BJ (cell line): ENCODE measurements at places on chromosomes 12 and 14. TPM values are rescaled to one million over a fixed set of nuclear protein-coding genes. Genes with fewer than 3 reads are reported as not detected.

TSPAN9 gene
- 45.2 and 67.0 TPM in 2 replicates for polyA plus RNA-seq

RNFT2 gene
- polyA plus RNA-seq, result 1.1 and 1.2 TPM in 2 replicates

GSC gene
- polyA plus RNA-seq, result not detected in 2 replicates

TAS2R43 gene
- polyA plus RNA-seq, result not detected in 2 replicates

CCDC60 gene
- not detected in 2 replicates for polyA plus RNA-seq

RARG gene
- 41.7 and 63.9 TPM in 2 replicates for polyA plus RNA-seq

RNF212B gene
- polyA plus RNA-seq, result not detected in 2 replicates

GPR65 gene
- polyA plus RNA-seq, result 0.05 and 0.09 TPM in 2 replicates

HOXC5 gene
- polyA plus RNA-seq, result 0.06 TPM in 1 of 2 replicates, not detected in the other

GPRC5A gene
- polyA plus RNA-seq, result 230 and 241 TPM in 2 replicates

SERPINA12 gene
- polyA plus RNA-seq, result not detected in 2 replicates

TAS2R20 gene
- polyA plus RNA-seq, result 0.29 and 0.64 TPM in 2 replicates

REM2 gene
- polyA plus RNA-seq, result 0.05 and 0.10 TPM in 2 replicates

DBX2 gene
- polyA plus RNA-seq, result not detected in 2 replicates

RPGRIP1 gene
- not detected in 2 replicates for polyA plus RNA-seq

MAP3K12 gene
- 43.9 and 61.2 TPM in 2 replicates for polyA plus RNA-seq

EML5 gene
- 1.2 and 2.6 TPM in 2 replicates for polyA plus RNA-seq

LMO3 gene
- not detected in 2 replicates for polyA plus RNA-seq

ACSS3 gene
- polyA plus RNA-seq, result 6.2 and 10.2 TPM in 2 replicates

SELPLG gene
- 5.2 and 8.1 TPM in 2 replicates for polyA plus RNA-seq

SCNN1A gene
- polyA plus RNA-seq, result 0.18 and 0.36 TPM in 2 replicates

MYF6 gene
- polyA plus RNA-seq, result 0.06 TPM in 1 of 2 replicates, not detected in the other

LBHD2 gene
- polyA plus RNA-seq, result not detected in 2 replicates

ACRBP gene
- 0.17 and 0.40 TPM in 2 replicates for polyA plus RNA-seq

MSRB3 gene
- 76.0 and 105 TPM in 2 replicates for polyA plus RNA-seq

PRB2 gene
- not detected in 2 replicates for polyA plus RNA-seq

KCNA5 gene
- polyA plus RNA-seq, result not detected in 2 replicates

ACOT4 gene
- polyA plus RNA-seq, result 0.67 and 0.82 TPM in 2 replicates

ATL1 gene
- polyA plus RNA-seq, result 4.5 and 5.5 TPM in 2 replicates
